ENCODE measurements at places on chromosomes 12 and 14.

GRCh38 chr14:81963846-81964245 lies 430.2 kb upstream of the SEL1L start:
- DNase-seq, result no peak

GRCh38 chr12:51773145-51773869 lies 75.2 kb downstream of the FIGNL2 start:
- no peak for DNase-seq

DNA sequence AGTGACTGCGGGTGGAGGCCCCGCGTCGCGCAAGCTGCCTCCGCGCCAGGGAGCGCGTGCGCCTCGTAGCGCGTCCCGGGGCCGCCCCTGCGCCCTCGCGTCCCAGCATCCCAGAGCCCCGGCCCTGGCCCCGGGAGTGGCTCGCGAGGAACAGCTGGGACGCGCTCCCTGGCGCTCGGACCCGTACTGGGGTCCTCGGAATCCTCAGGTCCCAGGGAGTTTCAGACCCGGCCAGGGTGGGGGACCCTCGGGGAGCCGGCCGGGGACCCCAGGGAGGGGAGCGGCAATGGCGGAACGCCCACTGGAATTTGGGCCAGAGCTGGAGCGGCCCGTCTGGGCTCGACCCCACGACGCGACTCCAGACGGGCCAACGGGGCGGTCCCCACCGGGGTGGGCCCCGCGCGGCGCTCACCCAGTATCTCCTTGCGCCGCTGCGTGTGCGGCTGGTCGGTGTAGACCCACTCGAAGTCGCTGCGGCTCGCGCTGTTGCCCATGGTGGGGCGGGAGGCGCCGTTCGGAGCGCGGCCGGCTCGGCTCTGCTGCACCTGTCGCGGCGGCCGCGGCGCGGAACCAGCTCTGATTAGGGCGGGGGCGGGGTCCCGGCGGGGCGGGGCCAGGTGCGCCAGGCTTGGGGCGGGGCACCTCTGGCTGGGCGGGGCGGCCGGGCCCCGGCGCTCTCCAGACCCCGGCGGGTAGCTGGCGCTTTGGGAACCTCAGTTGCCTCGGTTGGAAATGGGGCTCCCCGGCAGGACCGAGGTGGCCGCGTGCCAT lies at the start of gene DEGS2:
TSS of gene DEGS2 (minus strand) at position 552 of the 771 bp plus-strand sequence. CDS start at position 494, 58 bp downstream.
- DNase-seq, result no peak

- no peak for DNase-seq
Observed at GRCh38 chr14:65373671-65374039, 38.9 kb upstream of the FUT8 start.

- no peak for DNase-seq
Observed at GRCh38 chr14:31219169-31219568, 11.6 kb upstream of the HECTD1 start.

DNA sequence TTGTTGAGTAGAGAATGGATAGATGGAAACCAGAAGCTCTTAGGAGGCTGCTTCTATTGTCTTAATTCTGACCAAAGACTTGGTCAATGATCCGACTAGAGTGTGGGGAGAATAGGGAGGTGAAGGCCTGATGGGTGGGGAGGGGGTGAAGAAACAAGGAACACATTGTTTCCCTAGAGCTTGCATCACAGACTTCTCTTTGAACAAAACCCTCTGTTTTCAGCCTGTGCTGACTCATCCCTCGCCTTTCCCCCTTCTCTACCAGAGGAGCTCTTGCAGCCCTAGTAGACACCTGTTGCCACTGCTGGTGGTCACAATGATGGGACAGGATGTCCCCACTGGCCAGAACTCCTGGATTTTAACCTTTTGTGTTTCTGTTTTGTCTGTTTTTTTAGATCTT lies 46.8 kb upstream of the CISTR start:
- peak; percentile 36 for DNase-seq

DNA sequence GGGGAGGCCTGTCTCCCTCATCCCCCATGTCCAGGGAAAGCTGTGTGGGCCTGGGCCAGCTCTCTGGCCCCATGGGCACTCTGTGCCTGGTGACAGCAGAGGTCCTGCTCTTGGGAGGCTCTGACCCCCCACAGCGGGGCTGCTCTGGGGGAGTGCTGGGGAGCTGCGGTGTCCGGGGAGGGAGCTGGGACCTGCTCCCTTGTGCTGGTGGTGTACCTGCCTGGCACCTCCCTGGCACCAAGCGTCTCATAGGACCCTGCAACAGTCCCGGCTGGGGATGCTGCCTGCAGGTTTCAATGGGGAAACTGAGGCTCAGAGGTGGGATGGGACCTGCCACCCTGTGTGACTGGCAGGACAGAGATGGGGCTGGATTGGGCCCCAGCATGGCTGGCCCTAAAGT lies 111.3 kb downstream of the KIF26A start:
- no peak for DNase-seq

GRCh38 chr12:78446555-78446954 lies 418.0 kb upstream of the SYT1 start:
- no peak for DNase-seq

DNA sequence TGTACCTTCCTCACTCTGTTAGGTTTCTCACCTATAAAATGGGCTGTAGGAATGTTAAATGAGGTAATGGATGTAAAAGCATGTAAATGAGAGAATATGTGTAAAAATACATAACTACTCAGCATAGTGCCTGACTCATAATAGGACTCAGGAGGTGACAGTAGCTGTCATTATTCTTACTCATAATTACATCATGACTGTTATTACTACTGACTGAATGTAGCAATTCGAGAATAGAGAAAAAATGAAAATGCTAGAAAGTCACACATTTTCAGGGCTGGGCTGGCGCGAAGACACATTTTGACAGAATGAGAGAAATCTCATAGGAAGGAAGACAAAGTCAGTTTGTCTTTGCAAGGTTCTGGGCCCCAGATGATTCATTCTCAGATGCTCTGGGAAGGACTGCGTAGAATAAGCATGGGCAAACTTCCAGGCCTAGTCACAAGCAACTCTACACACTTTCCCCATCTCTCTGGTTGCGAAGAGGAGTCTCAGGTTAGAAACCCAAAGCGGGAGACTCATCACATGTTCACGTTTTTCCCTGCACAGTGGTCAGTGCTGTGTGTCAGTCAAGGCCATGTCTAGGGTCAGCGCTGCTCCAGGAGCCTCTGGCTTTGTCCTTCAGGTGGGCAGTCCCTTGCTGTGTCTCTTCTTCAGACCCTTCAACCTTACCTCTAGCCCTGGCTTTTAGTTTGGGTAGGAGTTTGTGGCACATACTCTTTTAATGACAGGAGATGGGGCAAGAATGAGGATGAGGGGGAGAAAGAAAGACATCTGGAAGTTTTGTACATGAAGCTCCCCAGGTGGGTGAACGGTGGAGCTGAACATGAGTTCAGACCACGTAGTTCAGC lies 8.4 kb downstream of the GPRC5A start:
- DNase-seq, result no peak

GRCh38 chr12:91275321-91275720 lies 92.7 kb upstream of the DCN start:
- DNase-seq, result no peak

DNA sequence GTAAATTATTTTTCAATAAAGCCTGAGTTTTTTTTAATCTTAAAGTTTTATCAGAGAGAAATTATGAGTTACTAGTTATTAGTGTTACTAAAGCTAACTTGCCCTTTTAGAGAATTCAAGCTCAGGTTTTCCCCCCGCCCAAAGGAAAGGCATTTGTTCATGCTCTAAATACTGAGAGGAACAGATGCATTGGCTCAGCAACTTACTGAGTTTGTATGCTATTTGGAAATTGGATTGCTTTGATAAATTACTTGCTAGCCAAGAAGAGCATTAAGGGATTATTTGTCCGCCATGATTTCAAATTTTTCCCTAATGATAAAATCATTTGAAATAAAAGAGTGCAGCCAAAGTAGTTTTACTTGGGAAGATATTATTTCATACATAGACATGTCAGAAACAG lies 149.4 kb downstream of the METTL25 start:
- no peak for DNase-seq

- no peak for DNase-seq
Observed at GRCh38 chr14:24670594-24670993, 36.6 kb upstream of the GZMB start.

DNA sequence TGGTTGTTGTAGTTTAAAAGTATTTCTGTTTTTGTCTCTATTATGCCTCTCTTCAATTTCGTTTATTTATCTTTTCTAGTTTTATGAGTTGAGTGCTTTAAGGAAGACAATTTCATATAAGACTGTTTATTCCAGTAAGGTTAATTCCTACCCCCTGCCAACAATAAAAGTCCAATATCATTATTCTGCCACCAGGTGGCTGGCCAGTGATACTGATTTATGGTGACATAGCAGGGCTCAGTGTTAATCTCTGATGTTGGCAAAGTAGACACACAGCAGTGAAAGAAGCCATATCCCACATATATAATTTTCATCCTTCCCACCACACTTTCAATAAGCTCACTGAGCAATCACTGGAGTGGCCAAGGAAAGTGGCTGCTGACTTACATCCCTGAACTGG lies 69.0 kb upstream of the BMP4 start:
- DNase-seq, result no peak

- no peak for DNase-seq
Observed at GRCh38 chr14:72649603-72650227, 244.2 kb downstream of the DPF3 start.

GRCh38 chr14:101584055-101584859 lies 23.0 kb downstream of the DIO3 start:
- no peak for DNase-seq

GRCh38 chr12:3255057-3255456 lies 177.9 kb downstream of the TSPAN9 start:
- no peak for DNase-seq

DNA sequence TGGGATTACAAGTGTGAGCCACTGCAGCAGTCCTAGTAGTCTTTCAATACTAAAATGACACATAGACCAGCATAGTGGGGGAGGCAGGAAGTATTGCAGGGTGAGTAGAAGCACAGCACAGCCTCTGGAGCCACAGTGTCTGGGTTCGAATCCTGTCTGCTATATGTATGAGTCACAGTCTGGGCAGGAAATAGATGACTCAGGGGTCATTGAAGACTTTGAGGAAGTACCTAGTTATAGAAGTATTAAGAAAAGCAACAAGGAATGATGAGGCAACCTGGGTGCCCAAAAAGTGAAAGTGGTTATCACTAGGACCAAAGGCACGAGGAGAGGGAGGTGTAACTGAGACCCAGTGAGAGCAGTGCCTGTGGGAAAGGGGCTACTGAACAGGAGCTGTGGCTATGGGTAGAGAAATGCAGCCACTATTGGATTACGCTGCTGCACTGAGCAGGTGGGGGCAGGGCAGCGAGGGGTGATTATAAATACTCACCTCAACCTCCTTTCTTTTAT lies 124.0 kb downstream of the PDE3A start:
- no peak for DNase-seq

GRCh38 chr14:61178226-61179060 lies 102.7 kb downstream of the TMEM30B start:
- no peak for DNase-seq

DNA sequence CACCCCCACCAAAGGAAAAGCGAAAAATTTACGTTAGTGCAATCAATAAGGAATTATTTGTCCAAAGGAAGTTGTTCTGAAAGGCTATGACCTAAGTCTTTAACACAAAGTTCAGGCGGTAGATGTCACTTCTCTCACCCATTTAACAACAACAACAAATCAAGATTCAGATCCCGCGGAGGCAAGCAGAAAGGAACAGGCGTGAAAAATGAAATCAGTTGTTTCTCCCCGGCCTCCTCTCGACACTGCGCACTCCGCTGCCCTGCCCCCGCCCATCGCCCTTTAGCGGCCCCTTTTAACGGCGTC lies 1.4 kb downstream of the DENND5B start:
- no peak for DNase-seq

DNA sequence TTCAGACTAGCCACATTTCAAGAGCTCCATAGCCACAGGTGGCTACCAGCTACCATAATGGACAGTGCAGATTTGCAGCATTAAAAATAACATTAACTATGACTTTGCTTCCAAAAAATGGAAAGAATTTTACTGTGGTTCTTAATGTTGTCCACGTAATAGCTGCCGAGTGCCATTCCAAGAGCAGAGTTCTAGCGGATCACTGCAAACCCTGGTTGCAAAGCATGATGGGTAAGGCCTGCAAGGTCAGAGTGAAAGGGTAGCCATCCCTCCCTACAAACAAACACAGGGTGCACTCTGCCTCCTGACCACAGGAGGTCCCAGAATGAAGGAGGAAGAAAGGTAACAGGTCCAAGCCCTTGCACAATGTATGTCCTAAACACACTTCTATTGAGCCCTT lies 157.6 kb downstream of the DPF3 start:
- DNase-seq, result no peak

- no peak for DNase-seq
Observed at GRCh38 chr14:102878174-102878969, 44.1 kb upstream of the AMN start.

DNA sequence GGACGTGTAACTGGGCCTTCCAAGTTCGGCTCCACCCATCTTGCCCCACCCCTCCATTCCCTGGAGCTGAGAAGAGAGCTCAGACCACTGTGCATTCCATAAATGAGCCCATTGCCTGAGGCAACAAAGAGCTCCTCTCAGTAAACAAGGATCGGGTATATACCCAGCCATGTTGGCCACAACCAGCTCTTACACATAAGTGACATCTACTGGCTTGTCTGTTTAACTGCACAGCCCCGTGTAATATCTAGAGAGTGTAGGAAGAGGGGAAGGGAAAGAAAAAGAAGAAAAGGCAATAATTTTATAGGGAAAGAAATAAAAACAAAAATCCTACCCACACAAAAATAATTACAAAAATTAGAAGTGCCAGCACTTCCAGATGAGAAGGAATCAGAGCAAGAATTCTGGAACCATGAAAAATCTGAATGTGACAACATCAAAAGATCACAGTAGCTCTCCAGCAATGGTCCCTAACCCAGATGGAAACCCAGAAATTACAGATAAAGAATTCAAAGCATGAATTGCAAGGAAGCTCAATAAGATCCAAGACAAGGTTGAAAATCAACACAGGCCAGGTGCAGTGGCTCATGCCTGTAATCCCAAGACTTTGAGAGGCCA lies 308.1 kb downstream of the RPAP3 start:
- no peak for DNase-seq

- DNase-seq, result no peak
Observed at GRCh38 chr14:87944987-87945604, 47.9 kb downstream of the GALC start.

DNA sequence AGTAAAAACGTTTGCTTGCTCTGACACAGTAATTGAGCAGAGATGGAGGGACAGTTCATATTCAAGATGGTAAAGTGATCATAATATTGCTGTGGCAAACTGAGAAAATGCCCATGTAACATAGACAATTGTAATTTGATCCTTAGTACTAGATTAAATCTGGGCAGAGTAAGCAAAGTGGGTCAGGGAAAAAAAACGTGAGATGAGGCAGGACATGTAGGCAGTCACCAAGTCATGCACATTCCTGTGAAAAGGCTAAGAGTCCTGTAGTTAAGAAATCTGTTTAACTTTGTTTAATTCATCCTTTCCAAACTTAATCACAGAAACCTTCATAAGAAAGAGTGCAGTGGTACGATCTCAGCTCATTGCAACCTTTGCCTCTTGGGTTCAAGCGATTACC lies 16.1 kb downstream of the BTBD7 start:
- no peak for DNase-seq

GRCh38 chr14:65229748-65230728 lies 127.7 kb upstream of the MAX start:
- peak; percentile 81 for DNase-seq

GRCh38 chr14:28690029-28690692 lies 76.4 kb upstream of the FOXG1 start:
- DNase-seq, result no peak

Data from substantia nigra (tissue), 51 donors.